ENCODE measurements at places on chromosomes 3 and 15.

GRCh38 chr3:140270329-140270728, 335.3 kb downstream of the CLSTN2 start:
- no peak for DNase-seq

DNA sequence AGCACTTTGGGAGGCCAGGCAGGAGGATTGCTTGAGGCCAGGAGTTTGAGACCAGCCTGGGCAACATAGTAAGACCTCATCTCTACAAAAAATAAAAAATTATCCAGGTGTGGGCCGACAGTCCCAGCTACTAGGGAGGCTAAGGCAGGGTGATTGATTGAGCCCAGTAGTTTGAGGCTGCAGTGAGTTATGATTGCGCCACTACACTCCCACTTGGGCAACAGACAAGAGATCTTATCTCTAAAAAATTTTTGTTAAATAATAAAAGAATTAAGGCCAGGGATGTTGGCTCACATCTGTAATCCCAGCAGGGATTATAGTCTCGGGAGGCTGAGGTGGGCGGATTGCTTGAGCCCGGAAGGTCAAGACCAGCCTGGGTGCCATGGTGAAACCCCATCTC, 25.8 kb upstream of the NFKBIZ start:
- no peak for DNase-seq

DNA sequence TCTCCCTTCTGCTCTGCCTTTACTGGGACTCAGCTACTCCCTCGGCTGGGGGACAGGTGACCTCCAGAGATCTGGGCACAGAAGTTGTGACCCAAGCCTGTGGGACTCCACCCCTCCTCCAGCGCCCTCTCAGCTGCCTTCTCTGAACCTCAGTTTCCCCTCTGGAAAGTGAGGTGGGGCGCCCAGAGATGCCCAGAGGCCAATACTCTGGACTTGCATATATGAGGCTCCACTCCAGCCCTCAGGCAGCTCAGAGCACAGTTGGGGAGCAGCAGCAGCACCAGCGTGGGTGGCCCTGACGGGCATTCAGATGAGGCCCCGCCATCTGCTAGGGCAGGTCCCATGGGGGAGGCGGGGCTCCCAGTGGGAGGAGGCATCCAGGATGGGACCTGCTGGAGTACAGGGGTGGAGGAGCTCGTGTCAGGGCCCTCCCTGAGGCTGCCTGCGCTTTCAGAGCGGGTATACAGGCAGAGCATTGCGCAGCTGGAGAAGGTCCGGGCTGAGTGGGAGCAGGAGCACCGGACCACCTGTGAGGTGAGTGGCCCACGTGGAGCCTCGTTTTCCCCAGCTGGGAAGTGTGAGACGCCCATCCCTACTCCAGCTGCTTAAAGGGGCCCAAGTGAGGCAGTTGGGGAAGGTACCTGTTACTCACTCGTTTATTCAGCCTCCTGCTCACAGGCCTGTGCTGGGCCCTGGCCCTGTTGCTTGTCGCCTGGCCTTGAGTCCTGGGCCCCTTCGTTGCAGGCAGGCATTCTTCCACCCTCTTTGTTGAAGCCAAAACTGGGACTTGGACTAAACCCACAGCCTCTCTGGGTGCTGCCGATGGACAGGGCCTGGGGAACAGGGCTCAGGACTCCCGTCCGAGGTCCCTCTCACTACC, 35.4 kb downstream of the PSTPIP1 start:
- DNase-seq = no peak

DNA sequence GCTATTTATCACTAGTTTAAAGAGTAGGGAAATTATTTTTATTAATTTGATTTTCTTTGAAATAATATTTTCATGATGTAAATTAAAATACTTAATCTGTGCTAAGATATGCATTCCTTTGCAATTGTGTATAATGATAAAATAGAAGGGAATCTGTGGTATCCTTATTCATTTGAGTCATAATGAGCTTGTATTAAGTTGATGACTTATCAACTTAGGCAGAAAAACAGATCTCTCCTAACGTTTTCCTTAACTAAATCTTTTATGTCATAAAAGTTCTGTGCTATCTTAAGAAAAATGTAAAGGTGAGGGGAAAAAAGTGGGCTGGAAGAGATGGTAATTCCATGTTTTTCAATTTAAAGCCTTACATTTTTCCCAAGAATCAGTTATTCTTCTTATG, 1.9 kb downstream of the FGF7 start:
- DNase-seq = no peak

- DNase-seq = no peak
These were observed 41.3 kb downstream of the CDAN1 start for GRCh38 chr15:42695527-42696071.

DNA sequence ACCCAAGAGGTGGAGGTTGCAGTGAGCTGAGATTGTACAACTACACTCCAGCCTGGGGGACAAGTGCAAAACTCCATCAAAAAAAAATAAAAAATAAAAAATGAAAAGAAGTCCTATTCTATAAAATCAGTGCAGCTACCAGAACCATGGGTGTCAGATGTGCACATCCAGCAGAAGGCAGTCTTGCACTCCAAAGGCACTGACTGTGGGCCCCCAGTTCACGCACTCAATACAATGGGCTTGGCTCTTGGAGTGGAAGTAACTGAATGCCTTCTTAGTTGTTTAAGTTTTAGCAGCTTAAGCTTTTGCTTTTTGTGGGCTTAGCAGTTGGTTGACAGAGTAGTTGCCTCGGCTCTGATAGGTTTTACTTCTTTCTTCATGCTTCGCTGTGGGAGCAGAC, 141.4 kb downstream of the AGBL1 start:
- DNase-seq = no peak

GRCh38 chr3:41598402-41599126, 363.3 kb downstream of the ULK4 start:
- no peak for DNase-seq

DNA sequence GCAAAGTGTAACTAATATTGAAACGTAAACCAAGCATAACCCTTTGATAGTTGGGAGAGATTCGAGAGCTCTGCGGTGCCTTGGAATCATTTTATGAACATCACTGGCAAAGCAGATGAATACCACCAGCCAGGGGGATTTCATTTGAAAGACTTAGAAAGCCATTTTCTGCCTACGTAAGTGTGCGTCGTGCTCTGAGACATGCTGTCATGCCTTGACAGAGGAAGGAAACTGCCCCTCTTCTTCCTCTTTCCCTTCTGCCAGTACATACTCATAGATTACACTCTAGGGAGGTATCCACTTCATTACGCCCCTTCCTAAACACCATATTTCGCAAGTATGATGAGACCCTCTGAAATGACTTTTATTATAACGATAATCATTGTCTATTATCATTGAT, 3.3 kb upstream of the MTHFS start:
- DNase-seq = no peak

DNA sequence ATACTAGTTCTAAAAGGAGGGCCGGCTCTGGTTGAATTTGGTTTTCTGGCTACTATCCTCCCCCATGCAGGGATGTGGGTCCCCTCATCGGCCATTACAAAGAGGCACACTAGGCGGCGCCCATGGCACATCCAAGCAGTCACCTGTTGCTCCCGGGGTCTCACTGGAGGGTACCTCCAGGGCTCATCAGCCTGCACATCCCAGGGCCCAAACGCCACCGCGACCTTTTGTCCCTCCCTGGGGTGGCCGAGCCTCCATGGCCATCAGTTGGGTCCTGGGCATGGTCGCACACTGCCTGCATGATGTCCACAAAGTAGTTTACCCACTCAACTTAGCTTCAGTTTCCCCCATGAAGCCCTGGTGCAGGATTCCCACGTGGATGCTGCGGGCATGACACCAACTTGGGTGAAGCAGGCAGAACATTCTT, 28.3 kb downstream of the IDH3A start:
- DNase-seq = no peak

DNA sequence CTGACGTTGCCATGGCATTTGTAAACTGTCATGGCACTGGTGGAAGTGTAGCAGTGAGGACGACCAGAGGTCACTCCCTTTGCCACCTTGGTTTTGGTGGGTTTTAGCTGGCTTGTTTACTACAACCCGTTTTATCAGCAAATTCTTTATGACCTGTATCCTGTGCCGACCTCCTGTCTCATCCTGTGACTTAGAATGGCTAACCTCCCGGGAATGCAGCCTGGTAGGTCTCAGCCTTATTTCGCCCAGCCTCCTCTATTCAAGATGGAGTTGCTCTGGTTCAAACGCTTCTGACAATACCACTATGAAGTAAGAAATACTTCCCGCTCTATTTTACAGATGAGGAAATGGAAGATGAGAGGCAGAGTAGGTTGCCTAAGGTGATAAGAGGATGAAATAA, 16.6 kb downstream of the PAQR9 start:
- no peak for DNase-seq

DNA sequence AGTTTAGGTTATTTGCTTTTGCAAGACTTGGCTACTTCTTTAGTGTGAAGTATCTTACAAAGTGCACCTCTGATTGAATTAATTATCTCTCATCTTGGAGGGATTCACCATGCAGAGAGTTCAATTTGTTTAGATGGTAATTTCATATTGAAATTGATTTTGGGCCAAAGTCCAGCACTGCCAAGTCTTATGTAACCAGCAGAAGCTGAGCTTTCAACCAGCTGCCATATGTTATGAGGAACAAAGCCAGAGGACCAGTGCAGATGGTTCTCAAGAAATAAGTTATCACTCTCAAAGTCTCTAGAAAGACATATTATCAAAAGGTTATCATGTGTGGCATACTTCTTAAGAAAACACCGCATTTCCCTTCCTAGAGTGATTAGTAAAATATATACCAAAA, 29.0 kb downstream of the ABHD6 start:
- DNase-seq = no peak

- DNase-seq = no peak
These were observed 69.4 kb upstream of the LIPC start for GRCh38 chr15:58362262-58362922.

DNA sequence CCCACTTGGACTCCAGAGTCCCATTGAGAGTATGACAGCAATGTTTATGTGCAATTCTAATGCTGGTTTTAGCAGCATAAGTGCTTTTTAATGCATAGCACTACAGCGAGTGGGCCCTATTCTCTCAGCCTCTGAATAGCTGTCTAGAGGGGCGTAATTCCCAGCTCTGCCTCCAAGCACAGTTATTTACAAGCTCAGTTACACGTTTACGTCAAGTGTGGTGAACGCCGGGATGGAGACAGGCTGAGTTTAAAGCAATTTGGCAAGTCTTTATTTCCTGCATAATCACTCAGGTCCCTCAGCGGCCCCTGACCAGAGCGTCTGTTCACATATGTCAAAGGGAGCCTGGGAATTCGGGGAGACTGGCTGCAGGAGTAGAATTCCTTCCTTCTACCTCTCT, 43.9 kb downstream of the SOX14 start:
- no peak for DNase-seq

DNA sequence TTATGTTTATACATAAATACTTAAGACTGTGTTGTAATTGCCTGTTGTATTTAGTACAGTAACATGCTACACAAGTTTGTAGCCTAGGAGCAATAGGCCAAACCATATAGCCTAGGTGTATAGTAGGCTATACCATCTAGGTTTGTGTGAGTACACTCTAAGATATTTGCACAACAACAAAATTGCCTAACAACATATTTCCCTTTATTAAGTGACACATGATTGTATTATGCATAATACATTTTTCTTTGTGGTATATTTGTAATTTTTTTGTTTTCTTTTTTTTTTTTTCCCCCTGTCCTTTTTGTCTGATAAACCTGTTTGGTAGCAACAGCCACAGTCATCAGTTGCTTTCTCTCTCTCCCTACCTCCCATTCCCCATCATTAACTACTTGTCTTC, 945.6 kb downstream of the ZPLD1 start:
- DNase-seq = no peak

- DNase-seq = no peak
These were observed 812 bp upstream of the IL20RB start for GRCh38 chr3:136956971-136957370.

DNA sequence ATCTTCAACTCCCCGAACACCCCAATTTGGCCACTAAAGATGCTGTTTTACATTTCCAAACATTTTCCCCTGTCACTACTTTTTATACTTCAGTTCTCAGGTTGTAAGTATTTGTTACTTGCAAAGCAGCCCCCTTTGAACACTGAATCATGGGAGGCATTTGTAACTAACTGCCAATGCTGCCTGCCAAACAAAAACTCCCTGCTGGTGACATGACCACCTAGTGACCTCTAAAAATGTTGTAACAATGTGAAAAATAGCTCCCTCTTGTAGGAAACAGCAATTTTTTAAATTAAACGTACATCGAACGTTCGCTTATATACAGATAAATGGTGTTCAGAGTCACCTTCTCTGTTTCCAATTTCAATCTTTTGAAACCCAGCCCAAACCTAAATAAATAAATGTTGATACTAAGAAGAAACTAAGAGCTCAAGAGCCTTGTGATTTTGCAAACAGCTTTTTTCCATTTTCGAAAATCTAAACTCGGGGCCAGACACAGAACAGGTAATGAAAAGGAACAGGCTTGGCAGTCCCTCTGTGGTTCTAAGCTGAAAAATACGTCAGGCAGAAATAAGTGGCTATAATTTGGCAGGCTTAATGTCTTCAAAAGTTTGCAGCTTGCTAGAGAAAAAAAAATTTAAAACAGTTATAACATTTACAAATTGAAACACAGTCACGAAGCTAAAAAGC, 268.6 kb upstream of the WNT5A start:
- DNase-seq = no peak

- no peak for DNase-seq
These were observed 87.1 kb downstream of the DNAJB8 start for GRCh38 chr3:128379367-128380160.

DNA sequence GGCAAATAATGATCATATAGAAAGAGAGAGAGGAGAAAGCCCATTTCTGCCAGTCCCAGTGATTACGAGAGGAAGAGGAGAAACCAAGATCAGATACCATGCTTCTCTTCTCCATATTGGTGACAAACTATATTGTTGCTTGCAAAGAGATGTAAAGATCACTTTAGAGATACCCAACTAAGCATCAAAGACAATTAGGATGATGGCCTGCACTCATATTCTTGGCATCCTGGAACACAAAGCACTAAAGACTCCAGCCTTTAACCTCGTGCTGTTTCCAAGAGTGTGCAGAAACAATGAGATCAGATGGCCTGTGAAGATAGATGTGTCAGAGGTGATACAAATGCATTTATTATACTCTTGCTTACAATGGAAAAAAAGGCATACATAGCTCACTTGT, 170.7 kb upstream of the TP63 start:
- DNase-seq = no peak

GRCh38 chr3:63687278-63688225, 35.1 kb downstream of the SNTN start:
- DNase-seq = no peak

DNA sequence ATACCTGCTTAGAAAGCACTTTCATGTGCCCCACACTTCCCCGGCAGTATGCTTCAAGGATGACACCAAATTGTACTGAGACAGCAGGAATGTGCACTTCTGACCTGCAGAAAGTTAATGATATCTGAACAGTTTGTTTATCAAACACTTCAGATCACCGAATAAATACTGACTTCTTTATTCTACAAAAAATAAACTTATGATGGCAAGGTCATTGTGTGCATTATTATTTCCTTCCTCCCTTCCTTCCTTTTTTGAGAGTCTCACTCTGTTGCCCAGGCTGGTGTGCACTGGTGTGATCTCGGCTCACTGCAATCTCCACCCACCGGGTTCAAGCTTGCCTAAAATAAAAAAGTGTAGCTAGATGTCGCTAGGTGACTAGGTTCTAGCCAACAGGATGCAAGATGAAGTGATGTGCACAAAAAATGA, 80.3 kb downstream of the FAIM start:
- DNase-seq = no peak

- no peak for DNase-seq
These were observed 167.5 kb downstream of the EBLN2 start for GRCh38 chr3:73228959-73229358.

All from stimulated activated CD8-positive, alpha-beta memory T cell treated with anti-CD3 and anti-CD28 coated beads, Interleukin-2, amount 100 ng/mL, for 1 hour (primary cell).